Cardiac muscle cell (in vitro differentiated cells and primary cell): ENCODE measurements at places on chromosomes 7 and 10. TPM values are rescaled to one million over a fixed set of nuclear protein-coding genes. Genes with fewer than 3 reads are reported as not detected.
A peak's percentile ranks its signal among the peaks of the same experiment; 100 is the strongest.

Gene NPFFR1
- not detected in 2 replicates for total RNA-seq

Gene EPHB6
- total RNA-seq, result 11.2 and 27.7 TPM in 2 replicates

Gene OR2A12
- not detected in 2 replicates for total RNA-seq

Gene CADPS2
- total RNA-seq, result 15.0 and 17.3 TPM in 2 replicates

Gene CALML5
- total RNA-seq, result not detected in 2 replicates

DNA sequence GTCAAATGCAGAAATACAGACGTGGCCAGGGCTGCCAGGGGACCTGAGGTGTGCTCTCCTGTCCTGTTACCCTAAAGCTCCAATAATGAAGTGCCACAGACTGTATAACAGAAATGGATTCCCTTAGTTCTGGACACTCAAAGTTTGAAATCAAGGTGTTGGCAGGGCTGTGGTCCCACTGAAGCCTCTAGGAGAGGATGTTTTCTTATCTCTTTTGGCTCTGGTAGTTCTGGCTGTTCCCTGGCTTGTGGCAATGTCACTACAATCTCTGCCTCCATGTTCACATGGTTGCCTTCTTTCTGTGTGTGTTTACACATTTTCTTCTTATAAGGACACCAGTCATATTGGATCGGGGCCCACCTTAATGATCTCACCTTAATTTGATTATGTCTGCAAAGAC is 15.3 kb upstream of the EEPD1 start:
- DNase-seq, result no peak

GRCh38 chr7:37052705-37053104 is 328.4 kb upstream of the AOAH start:
- DNase-seq, result peak; percentile 68
